Left hindlimb (tissue), 1 donor: ENCODE measurements at places on chromosomes 16 and 17.

DNA sequence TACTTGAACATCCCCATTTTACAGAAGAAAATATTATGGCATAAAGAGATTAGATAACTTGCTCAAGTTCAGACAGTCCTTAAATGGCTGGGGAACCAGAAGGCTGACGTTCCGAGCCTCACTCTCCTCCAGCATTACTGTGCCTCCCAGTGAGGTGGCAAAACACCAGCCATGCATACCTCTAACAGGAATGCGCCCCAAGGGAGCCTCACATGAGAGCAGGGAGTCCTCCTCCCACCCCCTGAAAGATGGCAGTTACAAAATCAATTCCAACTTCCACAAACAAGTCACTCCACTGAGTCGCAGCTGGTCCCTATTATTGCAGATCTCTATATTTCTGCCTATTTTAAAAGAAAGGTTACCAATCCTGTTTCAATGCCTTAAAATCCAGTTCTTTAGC is 55.5 kb downstream of the ANKFY1 start:
- DNase-seq: no peak

DNA sequence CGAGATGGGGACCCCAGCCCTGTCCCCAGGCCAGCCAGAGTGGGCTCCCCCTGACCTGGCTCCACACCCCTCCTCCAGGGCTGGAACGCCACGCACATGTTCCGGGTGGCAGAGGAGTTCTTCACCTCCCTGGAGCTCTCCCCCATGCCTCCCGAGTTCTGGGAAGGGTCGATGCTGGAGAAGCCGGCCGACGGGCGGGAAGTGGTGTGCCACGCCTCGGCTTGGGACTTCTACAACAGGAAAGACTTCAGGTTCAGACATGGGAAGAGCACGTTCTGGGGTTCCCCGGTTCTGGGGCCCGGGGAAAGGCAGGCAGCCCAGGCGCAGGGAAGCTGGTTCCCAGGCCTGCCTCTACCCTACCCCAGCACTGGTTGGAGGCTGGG is 4.6 kb downstream of the ACE start:
- no peak for DNase-seq

DNA sequence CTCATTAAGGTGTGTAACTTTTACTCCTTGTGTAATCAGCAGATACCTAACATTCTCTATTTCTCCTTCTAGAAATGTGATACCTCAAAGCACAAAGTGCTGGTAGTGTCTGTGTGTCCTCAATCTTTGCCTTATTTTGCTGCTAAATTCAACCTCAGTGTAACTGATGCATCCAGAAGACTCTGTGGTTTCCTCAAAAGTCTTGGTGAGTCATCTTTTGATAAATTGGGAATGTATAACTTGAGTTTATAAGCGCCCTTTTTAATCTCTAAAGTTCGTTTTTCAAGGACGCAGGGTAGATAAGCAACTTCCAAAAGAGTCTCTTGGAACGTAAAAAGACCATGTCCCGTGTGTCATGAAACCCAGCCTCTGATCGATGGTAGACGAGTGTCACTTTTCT is 10.2 kb downstream of the NARF start:
- no peak for DNase-seq

DNA sequence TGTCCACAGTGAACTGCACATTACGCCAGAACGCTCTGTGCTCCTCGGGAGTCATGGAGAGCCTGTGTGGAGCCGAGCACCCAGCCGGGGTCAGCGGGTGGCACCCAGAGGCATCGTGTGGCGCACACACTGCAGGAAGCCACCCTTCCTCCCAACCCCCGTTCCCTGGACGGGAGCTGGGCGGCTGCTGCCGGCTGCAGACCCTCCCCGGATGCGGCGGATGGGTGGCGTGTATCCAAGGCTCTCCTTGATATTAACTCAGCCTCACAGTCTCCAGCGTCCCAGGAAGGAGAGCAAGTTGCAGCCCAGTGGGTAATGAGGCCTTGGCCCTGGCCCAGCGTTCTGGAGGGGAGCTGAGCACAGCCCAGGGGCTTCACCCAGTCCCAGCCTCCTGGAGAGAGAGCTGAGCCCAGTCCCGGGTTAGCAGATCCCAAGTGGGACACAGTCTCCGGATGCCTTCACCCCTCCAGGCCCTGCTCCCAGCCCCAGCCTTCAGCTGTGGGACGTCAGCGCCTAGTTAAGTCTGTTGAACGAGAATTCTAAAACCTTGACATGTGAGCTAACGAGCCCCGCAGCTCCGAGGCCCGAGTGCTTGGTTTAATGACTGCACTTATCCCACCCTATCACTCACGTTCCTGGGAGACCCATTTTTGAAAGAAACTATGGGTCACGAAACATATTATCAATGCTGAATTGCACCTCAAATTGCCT is 86.6 kb downstream of the TBC1D16 start:
- peak; percentile 33 for DNase-seq

GRCh38 chr17:4229627-4230541 is 33.9 kb downstream of the ANKFY1 start:
- peak; percentile 64 for DNase-seq

DNA sequence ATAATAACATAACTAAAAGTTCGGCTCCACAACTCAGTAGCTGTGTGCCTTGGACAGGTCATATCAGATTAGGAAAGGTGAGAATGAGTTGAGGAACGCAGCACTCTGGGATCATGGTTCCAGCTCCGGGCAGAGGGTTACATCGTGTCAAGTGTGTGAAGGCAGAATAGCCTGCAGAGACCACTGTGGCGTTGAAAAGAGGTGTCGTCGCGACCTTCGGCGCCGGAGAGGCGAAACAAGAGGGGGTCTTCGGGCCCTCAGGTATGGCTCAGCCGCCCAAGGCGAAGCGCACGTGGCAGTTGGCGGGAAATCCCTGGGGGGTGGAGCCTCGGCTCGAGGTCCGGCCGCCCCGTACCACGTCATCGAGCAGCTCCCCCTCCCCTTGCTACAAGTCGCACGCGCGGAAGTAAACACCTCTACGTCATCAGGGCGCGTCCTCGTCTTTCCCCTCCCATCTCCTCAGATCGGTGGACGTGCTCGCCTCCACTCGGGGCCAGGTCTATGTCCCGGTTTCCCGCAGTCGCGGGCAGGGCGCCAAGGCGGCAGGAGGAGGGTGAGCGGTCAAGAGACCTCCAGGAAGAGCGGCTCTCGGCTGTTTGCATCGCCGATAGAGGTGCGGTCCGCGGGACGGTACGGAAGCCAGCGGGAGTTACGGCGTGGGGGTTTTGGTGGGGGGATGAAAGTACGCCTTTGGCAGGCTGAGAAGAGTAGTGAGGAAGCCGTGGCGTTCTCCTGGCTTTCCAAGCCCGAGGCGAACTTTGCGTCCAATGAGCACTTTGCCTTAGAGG is at the start of gene DHX40:
Gene DHX40, plus strand, starts transcription at position 440 of the 788 bp plus-strand sequence. Its CDS starts 62 bp downstream, at position 502.
- peak; percentile 95 for DNase-seq

- DNase-seq: no peak
Observed at GRCh38 chr17:58420827-58421226, 3.5 kb upstream of the RNF43 start.

DNA sequence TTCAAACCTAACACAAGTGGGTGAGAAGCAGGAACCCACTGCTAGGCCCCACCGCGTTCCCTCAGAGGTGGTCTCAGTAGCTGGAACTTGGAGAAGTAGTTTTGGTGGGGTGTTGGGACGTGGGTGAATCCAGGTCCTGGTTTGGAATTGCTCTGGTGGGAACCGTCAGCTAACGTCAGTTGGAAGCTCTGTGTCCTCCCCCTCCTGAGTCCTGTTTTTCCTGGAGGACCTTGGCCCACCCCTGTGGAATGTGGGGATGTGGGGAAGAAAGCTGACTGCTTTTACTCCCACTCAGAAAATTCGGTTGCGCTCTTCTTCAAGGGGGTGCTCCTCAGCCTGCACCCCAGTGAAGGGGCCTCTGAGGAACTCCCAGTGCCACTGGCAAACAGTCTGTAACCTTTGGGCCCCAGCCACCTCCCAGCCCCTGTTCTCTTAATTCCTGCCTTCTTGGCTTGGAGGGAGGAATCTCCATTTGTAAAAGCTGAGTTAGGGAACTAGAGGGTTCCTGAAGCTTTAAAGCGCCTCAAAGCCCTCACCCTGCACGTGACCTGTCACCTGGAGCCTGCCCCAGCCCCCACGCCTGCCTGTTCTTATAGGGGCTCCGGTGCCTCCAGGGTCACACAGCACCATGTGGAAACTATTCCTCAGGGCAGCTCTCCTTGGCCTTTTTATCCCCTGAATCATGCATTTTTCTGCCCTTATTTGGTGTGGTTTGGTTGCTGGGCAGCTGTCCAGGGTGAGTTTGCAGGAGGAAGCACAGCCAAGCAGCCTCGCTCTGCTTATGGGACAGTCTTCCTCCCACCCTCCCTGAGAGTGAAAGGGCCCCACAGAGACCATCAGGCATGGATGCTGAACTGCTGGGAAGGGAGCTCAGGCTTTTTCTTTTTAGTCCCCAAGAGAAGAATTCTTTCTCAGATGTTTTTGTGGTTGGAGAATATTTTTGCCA is 16.2 kb upstream of the NAGLU start:
- peak; percentile 94 for DNase-seq

DNA sequence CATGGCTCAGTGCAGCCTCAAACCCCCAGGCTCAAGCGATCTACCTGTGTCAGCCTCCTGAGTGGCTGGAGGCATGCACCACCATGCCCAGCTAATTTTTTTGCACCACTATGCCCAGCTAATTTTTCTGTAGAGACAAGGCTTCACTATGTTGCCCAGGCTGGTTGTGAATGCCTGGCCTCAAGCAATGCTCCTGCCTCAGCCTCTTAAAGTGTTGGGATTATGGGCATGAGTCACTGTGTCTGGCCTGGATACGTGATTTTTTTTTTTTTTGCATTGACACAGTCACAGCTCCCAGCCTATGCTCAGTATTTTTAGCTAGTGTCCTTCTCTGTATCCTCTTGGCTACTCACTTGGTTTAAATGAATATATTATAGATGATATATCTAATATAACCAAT is 377.0 kb upstream of the TNRC6C start:
- DNase-seq: no peak

DNA sequence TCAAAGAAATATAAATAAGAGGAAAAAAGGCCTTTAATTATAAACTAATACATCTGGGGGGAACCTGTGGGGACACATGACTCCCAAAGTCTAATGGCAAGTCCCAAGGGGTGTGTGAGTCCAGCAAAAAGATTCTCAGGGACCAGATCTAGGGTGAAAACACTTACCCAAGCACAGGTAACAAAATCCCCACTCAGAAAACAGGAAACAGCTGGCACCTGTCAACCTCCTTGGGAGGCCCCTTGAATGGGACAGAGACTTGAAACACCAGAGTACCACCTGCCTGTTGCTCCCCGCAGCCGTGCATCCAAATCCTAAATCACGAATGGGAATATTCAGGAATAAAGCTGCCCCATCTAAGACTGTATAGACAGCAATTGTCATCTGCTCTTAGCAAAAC is 461.2 kb upstream of the CDH5 start:
- no peak for DNase-seq

- peak; percentile 50 for DNase-seq
Observed at GRCh38 chr17:49193513-49194296, 16.7 kb downstream of the GNGT2 start.

DNA sequence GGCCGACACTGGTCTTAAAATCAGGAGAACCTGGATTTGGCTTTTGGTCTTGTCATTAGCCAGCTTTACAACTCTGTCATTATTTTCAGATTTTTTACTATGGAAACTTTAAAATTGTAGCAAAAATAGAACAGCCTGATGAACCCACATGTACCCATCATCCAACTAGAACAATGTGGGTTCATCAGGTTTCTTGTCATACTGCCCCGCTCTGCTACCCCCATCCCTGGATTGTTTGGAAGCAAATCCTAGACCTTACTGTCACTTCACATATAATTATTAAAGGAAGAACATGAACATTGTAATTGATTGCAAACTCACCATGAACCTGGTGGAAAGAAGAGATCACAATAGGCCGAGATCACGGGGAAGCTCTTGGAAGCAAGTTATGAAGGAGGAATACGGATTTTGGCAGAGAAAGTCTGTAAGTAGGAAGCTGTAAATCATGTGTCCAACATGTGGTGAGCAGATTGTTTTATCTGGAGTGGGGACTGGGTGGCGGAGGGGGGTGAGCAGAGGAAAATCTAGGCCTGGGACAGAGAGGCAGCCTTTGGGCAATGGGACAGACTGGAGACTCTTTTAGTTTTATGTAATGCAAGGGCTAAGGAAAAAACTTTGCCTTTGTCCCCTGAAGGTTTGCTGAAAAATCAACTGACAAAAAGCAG is 67.0 kb downstream of the PITPNC1 start:
- peak; percentile 53 for DNase-seq

DNA sequence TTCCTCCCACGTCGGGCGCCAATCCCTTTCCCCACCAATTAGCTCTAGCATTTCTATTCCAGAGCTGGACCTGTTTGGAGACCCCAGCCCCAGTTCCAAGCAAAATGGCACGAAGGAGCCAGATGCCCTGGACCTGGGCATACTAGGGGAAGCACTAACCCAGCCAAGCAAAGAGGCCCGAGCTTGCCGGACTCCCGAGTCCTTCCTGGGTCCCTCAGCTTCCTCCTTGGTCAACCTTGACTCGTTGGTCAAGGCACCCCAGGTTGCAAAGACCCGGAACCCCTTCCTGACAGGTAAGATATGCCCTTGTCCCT is 5.6 kb upstream of the SPATA20 start:
- DNase-seq: no peak

DNA sequence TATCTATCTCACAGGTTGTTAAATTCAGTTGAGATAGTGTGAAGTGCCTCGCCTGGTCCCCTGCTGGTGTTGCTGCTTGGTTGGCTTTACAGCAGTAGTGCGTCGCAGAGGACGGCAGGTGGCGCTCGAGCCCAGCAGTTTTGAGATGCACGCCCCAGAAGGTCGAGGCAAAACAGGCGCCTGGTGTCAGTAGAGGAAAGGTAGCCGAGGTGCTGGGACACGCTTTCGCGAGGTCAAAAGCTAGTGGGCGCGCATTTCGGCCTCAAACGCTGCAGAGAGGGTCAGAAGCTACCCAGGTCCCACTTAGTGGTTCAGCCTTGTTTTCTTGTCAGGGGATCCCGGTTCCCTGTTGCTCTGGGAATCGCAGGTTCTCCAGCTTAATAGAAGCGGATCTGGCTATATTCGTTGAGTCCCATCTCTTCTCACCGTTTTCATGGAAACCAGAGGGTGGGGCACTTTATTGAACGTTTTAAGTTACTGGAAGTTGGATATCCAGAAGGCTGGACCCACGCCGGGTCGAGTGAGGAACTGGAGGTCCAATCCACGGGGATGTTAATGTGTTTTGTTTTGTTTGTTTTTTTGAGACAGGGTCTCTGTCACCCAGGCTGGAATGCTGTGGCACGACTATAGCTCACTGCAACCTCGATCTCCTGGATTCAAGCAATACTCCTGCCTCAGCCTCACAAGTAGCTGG is 10.3 kb upstream of the ZFP90 start:
- DNase-seq: peak; percentile 86

DNA sequence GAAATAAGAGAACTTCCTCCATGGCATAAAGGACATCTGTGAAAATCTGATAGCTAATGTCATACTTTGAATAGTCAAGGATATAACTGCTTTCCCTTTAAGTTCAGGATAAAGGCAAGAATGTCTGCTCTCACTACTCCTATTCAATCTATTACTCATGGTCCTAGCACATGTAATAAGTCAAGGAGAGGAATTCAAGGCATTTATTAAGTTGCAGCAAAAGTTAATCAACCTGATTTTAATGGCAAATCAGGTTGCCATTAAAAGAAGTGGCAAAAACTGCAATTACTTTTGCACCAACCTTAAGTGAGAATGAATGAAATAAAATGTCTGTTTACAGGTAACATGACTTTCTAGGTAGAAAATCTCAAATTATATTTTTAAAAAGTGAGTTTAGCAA is 225.9 kb downstream of the CNTNAP4 start:
- DNase-seq: no peak
